M059J (cell line): ENCODE measurements at places on chromosomes 7 and 10.

DNA sequence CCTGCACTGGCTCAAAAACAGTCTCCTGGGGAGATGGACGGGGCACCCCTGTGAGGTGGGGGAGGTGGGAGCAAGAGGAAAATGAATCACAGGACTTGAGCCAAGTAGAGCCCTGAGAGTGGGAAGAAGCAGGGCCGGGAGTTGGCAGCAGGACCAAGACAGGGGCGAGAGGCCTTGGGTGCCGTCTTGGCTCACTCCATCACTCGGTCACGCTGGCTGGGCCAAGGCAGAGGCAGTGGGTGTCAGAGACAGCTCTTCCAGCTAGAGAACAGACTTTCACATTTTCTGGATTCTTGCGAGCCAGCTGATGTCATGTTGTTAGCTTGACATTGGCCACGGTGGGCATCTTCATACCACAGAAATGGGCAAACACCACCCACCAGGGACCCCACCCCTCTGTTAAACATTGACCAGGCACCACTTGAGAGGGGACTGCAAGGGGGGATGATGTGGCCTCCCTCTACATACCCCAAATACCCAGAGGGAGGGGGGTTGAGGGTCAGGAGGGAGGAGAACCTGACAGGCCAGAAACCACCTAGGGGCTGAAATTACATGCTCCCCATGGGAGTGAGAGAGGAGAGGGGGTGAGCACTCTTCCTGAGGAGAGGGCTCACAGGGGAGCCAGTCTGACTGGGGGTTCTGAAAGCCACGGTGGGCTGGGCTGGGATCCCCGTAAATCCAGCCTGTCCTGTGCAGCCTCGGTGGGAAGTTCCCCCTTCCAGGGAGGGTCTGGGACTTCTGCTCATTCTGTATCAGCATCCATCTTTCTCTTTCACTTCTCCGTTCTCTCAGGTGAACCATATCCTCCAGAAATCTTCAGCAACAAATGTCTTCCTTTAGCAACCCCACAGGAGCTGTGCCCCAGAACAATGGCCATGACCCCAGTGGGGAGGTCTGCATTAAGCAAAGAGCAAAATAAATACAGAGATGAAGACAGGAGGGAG is 19.6 kb downstream of the CAMK2B start:
- DNase-seq, result no peak

DNA sequence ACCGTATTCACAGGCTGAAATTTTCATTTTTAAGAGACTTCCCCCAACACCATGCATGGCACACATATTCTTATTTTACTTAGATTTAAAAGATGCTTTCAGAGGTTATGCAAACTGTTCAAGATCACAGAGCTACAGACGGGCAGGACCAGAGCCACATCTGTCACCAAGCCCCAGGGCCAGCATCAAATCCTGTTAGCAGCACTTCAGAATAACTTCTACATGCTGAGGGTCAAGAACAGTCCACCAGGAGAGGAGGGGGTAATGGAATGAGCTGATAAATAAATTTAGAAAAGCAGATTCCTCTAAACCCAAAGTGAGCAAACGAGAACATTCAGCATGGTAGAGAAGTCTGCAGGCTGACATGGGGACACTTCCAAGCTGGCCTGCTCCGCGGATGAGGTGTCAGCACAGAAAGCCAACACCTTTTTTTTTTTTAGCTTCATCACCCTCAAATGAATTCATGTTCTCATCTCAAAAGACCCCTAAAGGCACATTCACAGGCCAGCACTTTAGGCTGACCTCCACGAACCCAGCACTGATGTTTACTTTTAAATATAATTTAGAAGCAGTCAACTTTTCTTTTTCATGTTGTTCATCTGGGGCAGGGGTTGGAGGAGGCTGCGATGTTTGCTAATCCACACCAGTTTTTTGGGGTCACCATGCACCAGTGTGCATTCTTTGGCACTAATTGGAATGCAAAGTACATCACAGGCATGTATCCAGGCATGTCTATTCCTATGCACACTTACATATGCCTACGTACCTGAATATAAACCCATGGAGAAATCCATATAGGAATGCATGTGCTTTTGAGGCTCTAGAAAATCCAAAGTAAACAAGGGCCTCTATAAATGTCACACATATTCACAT is 249.0 kb downstream of the TNS3 start:
- DNase-seq, result no peak

DNA sequence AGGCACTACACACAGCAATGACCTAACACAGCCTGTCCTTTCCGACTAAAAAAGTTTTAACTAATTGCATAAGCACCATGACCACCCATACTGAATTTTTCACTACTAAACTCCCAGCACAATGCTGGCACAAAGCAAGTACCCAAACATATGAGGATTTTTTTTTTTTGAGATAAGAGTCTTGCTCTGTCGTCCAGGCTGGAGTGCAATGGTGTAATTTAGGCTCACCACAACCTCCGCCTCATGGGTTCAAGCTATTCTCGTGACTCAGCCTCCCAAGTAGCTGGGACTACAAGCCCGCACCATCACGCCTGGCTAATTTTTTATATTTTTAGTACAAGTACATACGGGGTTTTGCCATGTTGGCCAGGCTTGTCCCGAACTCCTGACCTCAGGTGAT is 5.1 kb downstream of the UBE2H start:
- DNase-seq, result no peak

DNA sequence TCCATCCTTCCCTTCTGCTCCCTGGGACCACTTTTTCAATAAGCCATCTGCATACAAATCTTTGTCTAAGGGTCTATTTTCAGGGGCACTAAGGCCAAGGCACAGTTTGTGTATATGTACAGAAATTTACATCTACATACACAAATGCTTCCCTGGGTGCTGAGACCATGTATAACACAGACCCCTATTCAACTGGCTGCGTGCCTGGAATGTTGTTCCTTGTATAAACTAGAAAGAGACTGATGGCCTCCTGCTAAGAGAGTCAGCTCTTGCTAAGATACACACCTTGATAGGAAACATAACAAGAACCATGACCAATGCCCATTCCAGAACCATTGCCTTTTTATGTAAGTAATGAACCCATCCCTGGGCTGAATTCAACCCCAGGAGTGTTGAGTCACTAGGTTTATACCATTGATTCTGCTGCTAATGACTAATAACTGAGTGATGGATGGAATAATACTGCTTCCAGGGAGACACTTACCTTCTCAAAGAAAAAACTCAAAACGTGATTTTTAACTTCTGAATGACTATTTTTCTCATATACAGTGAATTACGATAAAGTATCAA is 290.7 kb downstream of the FGFR2 start:
- peak; percentile 38 for DNase-seq

DNA sequence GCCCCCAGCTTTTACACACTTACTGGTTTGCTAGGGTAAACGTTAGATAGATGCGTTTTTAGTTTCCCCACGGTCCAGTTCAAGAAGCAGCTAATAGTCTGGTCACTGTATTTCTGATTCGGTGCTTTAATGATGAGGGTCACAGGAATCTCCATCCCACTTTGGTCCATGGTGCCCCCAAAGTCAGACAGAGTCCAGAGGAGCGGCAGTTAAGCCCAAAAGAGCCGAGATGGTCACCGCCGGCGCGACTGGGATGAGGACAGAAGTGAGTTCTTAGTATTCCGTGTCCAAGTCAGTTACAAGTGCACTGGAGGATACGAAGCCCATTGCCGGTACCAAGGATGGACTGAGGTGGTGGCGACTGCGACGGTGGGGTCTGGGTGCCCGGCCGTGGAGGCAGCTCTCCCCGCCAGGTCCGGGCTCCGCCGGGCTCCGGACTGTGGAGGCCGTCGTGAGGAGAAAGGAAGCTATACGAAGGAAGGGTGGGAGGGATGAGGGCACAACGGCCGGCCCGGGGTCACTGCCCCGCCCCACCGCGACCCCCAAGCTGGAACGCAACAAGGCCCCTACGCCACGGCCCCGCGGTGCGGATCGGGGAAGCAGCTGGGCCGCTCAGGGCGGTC is 663 bp downstream of the HERPUD2 start:
- DNase-seq, result peak; percentile 52

- peak; percentile 12 for DNase-seq
Observed at GRCh38 chr7:84393786-84394185, 199.2 kb upstream of the SEMA3A start.

DNA sequence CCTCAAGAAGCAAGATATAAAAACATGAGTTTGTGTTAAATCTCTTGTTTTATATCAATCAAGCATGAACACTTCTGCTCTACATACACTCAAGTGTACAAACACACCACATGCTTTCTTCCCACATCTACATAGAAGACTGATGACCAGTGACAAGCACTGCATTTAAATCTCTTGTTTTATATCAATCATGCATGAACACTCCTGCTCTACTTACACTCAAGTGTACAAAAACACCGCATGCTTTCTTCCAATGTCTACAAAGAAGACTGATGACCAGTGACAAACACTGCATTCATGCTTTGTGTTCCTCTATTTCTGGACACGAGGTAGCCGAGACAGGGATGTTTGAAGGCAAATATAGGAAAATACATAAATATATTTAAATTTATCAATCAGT is 642.0 kb upstream of the PFKP start:
- DNase-seq, result no peak

GRCh38 chr10:109902992-109903947 is 20.0 kb downstream of the XPNPEP1 start:
- peak; percentile 58 for DNase-seq

DNA sequence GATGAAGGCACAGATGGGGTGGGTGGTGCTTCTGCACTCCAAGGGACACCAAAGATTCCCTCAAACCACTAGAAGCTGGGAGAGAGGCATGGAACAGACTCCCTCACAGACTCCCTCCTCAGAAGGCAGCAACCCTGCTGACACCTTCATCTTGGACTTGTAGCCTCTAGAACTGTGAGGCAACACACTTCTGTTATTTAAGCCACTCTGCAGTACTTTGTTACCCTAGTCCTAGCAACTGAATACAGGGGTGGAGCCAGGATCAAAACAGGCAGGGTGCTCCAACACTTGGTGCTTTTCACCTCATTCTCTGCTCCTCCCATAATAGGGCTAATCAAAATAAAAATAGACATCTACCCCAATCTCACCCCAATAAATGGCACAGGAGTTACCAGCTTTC is 2.3 kb upstream of the GSTO1 start:
- DNase-seq, result no peak

- no peak for DNase-seq
Observed at GRCh38 chr7:690478-691360, 35.8 kb upstream of the DNAAF5 start.

GRCh38 chr7:106693677-106694353 is 32.9 kb upstream of the CCDC71L start:
- DNase-seq, result peak; percentile 83

DNA sequence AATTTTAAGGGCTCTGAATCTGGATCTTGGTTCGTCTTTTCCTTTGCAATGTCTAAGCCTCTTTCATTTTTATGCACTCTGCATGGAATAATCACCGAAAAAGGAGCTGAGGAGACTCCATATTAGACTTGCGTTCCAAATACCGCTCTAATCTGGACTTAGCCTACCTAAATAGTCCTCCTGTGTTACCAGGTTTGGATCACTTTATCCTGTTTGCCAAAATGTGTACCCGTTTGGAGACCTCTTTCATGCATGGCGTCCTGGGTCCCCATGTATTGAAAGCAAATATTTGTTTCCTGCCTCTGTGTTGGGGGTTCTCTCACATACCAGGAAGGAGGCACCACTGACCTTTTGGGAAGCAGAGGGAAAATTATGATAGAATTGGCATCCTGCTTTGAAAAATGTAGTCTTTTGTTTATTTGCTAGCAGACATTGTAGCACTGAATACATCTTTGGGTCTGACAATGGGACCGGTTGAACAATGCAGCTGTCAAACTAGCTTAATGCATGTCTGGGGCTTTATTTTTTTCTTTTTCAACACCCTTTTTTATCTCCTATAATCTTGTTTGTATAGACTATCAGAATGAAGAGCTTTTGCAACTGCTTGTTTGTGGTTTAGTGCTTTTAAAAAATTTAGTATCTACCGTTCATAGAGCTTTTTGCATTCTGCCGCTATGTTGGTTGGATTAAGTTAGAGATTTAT is 11.8 kb upstream of the CELF2 start:
- DNase-seq, result no peak

DNA sequence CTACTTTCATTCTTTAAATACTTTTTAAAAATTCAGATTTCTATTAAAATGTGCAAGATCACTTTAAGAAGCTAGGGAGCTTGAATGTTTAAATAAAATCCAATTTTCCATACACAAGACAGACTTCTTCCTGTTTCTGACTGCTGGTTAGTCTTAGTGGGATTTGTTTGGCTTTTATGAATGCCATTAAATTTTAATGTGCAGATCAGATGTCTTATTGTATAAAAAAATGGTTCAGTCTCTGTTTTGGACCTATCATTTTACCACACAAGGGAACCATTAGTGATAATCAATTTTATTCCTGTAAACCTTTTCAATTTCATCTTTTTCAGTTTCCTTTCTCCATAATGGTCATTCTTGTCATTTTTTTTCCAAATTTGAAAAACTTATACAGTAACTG is 63.2 kb downstream of the VCL start:
- DNase-seq, result no peak

DNA sequence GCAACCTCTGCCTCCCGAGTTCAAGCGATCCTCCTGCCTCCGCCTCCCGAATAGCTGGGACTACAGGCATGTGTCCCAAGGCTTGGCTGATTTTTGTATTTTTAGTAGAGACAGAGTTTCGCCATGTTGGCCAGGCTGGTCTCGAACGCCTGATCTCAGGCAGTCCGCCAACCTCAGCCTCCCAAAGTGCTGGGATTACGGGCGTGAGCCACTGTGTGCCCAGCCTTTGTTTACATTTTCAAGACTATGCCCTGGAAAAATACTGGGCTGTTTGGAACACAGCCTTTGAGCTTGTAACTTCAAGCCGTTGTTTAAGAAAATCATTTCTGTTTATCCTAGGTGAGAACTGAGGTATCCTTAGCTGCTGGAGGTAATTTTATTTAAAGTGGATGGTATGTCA is 1.9 kb downstream of the ZKSCAN1 start:
- no peak for DNase-seq

DNA sequence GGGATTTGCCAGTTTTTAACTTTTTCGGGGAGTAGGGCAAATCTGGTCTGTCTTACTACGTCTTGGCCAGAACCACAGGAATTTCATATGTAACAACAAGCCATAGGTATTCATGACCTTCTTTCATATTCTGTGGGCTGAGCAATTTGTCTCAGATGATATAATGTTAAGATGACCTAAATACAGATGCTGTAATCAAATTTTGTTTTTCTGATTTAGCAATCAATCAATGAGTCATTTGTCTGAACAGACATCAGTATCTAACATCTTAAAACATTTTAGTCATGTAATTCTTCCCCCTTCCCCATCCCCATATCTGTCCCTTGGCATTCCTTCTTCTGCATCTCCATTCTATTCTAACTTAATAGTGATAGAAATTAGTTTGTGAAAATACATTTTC is 24.8 kb upstream of the NME8 start:
- DNase-seq, result no peak
